ENCODE measurements at places on chromosomes 5 and 9. TPM values are rescaled to one million over a fixed set of nuclear protein-coding genes. Genes with fewer than 3 reads are reported as not detected.
A peak's percentile ranks its signal among the peaks of the same experiment; 100 is the strongest.

GRCh38 chr5:56677690-56678305, 137.6 kb upstream of the MAP3K1 start:
- DNase-seq, result no peak

The ARID3C gene
- not detected for total RNA-seq

DNA sequence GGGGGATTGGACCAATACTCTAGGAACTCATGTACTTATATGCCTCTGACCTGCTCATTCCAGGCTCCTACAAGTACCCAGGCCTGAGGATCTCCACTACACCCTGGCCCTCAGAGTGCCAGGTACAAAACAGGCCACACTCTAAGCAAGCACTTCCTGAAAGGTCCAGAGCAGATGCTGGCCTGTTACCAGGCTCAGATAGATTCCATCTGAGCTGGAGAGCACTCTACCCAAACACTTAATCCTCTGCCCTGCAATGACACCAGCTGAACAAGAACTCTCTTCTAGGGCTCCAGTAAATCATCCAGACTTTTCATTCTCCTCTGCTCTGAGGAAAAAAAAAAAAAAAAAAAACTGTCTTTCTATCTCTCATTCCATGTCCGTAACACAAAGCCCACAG, 2.9 kb downstream of the P4HA2 start:
- no peak for DNase-seq

- no peak for DNase-seq
Observed at GRCh38 chr9:28981711-28982110, 1408.4 kb upstream of the C9orf72 start.

The PCDHA10 gene
- total RNA-seq, result not detected

The SNCB gene
- total RNA-seq, result 2.4 TPM

The IL4 gene
- total RNA-seq, result not detected

- no peak for DNase-seq
Observed at GRCh38 chr9:121943463-121943862, 149.6 kb downstream of the TTLL11 start.

DNA sequence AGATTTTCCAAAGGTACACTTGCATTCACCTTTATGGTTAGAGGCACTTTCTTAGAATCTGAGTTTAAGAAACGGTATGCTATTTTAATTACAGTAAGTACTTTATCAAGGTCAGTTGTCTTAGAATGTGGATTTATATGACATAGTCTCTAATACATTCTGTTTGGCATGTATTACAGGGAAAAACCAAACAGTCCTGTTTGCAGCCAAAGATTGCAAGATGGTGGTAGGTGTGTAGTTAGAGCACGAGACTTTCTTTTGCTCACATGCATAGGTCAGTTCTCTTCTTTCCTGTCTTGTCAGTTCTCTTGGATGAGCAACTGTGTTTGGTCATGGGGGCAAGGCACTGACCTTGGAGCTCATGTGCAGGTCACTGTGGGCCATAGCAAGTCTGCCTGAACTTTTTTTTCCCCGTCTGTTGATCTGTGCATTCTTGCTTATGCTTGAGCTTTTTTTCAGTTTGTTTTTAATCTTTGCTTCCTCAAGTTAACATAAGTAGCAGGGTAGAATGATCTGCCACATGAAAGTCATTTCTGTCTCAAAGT, 20.6 kb downstream of the ZSWIM6 start:
- no peak for DNase-seq

GRCh38 chr9:133275105-133276000, at the start of gene ABO:
ABO (minus strand) TSS chr9:133275201.
- no peak for DNase-seq

- peak; percentile 37 for DNase-seq
Observed at GRCh38 chr9:2228132-2228531, 213.0 kb downstream of the SMARCA2 start.

- peak; percentile 98 for DNase-seq
Observed at GRCh38 chr5:59193616-59194319, 610.9 kb downstream of the RAB3C start.

- no peak for DNase-seq
Observed at GRCh38 chr5:164336906-164337305, 831.5 kb downstream of the MAT2B start.

The SLC36A2 gene
- total RNA-seq, result not detected

The UNC13B gene
- 9.5 TPM for total RNA-seq

DNA sequence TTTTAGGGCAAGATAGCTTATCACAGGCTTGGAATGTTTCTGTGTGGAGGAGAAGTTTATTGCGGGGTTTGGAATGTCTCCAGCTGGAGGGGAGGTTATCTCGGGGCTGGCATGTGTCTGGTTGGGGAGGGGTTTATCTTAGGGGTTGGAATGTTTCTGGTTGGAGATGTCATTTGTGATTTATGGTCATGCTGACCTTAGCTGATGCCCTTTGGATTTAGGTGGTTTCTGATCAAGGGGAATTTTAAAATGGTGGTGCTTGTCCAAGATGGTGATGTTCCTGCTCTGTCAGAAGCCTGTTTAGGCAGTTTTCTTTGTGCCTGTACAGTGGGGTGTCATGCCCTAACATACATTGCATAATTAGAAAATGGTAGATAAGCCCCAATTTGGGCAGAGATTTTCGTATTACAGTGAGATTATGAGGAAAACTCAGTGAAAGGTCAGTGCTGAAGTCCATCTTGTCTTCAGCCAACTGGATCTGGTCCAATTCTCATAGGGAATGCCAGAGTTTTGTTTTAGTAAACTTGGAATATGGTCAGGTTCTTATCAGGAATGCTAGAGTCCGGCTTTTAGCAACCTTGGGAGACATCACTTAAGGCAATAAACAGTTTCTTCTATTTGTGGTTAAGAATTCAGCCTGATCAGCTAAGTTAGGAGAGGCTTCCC, 14.3 kb downstream of the CDK20 start:
- no peak for DNase-seq

The NTNG2 gene
- total RNA-seq, result 1.1 TPM

- no peak for DNase-seq
Observed at GRCh38 chr5:155546075-155546474, 532.5 kb downstream of the KIF4B start.

The SLC6A19 gene
- total RNA-seq, result not detected

- DNase-seq, result no peak
Observed at GRCh38 chr9:95037789-95038521, 279.6 kb downstream of the FANCC start.

GRCh38 chr9:133374612-133375115, 1.2 kb downstream of the SURF4 start:
- DNase-seq, result peak; percentile 49

DNA sequence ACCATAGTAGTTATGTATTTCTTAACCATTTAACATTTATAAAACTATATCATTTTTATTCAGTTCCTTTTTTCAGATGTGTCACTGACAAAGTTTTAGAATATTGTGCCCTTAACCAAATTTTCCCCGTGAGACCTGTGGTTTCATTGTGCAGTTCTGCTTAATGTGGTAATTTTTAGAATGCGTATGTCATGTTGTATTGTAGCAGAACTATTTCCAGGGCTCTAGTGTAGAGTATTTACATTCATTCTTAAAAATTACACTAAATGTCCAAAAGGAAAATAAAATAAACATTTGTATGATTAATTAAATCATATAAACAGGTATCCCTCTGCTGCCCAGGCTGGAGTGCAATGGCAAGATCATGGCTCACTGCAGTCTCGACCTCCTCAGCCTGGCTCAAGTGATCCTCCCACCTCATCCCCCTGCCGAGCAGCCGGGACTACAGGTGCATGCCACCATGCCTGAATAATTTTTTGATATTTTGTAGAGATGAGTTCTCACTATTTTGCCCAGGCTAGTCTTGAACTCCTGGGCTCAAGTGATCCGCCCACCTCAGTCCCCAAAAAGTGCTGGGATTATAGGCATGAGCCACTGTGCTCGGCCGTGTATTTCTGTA, 15.4 kb downstream of the SERINC5 start:
- no peak for DNase-seq

DNA sequence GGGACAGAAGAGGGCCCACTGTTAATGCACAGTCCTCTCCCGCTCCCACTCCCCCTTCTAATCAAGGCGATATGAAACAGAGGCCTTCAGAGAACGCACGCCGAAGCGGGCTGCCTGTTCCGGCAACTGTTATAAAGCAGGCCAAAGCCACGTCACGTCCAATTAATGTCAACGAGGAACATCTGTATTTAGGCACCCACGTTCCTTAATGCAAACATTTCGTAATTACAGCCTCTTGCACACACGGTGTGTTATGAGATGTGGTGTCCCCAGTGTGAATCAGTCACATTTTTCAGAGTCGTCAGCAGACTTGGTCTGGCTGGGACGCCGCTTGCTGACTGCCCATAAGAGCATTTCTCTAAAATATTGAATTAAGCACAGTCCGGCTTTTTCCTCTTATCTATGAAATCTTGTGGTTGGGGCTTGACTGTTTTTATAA, 339.0 kb downstream of the NSG2 start:
- no peak for DNase-seq

- DNase-seq, result no peak
Observed at GRCh38 chr5:107370396-107370968, 300.3 kb downstream of the EFNA5 start.

- DNase-seq, result no peak
Observed at GRCh38 chr9:91503673-91504081, 80.0 kb upstream of the NFIL3 start.

The GDF9 gene
- total RNA-seq, result 0.21 TPM
